ENCODE measurements at places on chromosomes 5 and 9.

GRCh38 chr5:169701910-169702451 lies 64.9 kb downstream of the DOCK2 start:
- no peak for DNase-seq

GRCh38 chr9:135335691-135336181 lies 143.8 kb upstream of the PPP1R26 start:
- no peak for DNase-seq

DNA sequence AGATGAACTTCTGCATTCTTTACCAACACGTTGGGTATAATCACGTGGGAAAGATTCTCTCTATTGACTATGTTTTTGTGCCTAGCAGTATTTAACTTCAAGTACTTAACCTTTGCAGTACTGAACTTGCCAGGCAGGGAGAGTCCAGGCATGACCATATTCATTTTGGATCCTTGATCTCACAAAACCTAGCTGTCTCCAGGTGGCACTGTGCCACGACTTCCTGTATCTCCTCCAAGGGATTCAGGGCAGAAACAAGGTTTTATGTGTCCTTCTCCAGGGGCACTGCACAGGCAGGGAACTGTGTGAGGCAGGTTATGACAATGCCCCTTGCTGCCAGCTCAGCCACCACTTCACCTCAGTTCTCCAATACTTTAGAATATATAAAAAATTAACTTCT lies 11.7 kb upstream of the IFNA5 start:
- no peak for DNase-seq

- DNase-seq, result no peak
Measured at GRCh38 chr5:31131381-31131891, 62.0 kb upstream of the CDH6 start.

DNA sequence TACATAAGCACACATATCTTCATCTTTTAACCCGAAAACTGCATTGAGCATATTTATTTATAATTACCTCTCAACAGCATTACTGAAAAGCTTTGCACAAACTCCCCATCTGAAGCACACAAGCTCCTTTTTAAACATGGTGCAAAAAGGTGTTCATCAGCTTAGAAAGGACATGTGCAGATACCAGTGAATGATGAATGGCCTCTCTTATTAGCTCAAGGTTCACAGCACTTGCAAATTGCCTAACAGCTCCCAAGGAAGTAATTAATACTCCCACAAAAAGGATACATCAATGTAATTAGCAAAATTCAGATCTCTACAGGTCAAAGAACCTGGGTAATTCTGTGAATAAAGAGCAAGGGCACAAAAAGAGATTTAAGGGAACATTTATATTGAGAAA lies 422.0 kb downstream of the HINT1 start:
- DNase-seq, result no peak

GRCh38 chr9:26244661-26245451 lies 566.6 kb upstream of the TUSC1 start:
- DNase-seq, result no peak

DNA sequence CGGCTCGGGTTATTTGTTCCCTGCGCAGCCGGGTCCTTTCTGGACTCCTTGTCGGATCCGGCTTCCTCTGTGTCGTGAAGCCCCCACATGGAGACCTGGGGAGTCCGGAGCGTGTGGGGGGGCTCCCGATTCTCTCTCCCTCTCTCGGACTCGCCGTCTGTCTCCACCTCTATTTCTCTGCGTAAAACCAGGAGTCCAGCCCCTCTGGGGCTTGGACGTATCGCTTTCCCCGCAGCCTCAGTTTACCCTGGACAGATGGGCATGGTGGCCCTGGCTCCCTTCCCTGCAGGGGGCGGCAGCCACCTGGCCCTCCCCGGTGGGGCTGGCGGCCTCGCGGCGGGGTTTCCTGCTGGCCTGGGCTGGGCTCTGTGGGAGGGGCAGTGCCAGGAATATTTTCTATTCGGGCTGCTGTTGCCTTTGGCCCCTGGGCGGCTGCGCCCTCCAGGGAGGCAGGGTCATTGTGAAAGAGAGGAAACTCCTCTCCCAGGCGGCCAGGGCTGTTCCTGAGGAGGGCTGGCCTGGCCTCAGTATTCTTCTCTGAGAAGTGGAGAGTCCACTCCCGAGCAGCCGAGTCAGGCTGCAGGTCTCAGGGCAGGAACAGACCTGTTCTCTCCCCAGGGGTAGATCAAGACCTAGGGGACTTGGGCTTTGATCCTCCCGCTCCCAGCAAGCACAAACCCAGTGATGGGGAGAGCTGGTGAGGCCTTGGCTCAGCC lies 665 bp downstream of the ASS1 start:
- no peak for DNase-seq

DNA sequence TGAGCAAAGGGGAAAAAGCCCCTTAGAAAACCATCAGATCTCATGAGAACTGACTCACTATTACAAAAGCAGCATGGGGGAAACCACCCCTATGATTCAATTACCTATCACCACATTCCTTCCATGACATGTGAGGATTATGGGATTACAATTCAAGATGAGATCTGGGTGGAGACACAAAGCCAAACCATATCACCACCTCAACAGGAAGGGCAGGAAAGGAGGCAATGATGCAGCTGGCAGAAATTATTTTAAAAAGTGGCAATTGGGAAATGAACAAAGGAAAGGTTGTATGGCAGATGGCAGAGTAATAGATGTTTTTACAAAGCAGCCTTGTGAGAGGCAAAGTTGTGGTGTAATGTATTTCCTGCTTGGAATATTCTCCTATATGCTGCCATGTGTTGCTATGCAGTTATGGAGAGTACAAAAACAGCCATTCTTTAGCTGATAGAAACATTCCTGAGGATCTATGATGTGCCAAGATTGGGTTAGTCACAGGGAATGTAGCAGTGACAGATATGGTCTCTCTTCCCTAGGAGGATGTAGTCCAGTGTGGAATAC lies 138.8 kb downstream of the SMC2 start:
- DNase-seq, result no peak
